ENCODE measurements at places on chromosomes 3 and 15.
A peak's percentile ranks its signal among the peaks of the same experiment; 100 is the strongest.

DNA sequence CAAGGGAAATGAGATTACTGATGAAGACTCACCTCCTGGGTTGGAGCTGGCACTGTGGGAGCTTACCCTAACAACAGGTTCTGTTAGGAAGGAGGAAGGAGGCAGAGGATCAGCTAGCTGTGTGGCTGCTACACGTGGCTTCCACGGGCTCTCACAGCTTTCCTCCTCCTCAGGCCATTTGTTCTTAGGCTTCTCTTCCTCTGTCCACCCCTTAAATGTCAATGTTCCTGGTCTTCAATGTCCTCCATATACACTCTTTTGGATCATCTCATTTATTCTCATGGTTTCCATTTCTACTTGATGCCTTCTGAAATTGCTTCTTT, 5.0 kb downstream of the PIGZ start:
- no peak for DNase-seq

- DNase-seq, result no peak
Measured at GRCh38 chr3:33173103-33173502, 45.5 kb downstream of the SUSD5 start.

DNA sequence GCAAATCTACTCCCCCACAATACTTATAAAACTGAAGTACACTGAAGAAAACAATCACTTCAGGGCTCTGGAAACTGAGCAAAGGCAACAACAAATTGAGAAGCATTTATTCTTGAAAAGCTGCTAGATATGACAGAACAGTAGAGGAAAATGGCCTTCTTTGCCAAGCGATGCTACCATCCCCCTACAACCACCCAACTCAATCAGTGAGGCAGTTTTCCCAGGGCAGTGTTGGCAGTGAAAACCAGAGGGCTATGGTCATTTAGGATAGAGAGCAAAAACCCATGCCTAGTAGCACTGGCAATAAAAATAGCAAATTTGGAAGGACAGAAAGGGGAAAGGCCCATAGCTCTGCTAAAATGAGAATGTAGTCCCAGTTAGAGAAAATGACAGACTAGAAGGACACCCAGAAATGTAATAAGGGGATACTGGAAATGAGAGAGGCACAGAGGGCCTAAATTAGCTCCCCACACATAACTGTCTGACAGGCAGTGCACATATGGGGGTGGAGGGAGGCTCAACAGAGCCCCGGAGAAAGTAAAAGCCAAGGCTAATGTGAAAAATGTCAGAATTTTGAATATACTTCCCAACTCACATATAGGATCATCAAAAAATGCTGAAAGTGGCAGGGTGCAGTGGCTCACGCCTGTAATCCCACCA, 143.5 kb downstream of the GSK3B start:
- no peak for DNase-seq

DNA sequence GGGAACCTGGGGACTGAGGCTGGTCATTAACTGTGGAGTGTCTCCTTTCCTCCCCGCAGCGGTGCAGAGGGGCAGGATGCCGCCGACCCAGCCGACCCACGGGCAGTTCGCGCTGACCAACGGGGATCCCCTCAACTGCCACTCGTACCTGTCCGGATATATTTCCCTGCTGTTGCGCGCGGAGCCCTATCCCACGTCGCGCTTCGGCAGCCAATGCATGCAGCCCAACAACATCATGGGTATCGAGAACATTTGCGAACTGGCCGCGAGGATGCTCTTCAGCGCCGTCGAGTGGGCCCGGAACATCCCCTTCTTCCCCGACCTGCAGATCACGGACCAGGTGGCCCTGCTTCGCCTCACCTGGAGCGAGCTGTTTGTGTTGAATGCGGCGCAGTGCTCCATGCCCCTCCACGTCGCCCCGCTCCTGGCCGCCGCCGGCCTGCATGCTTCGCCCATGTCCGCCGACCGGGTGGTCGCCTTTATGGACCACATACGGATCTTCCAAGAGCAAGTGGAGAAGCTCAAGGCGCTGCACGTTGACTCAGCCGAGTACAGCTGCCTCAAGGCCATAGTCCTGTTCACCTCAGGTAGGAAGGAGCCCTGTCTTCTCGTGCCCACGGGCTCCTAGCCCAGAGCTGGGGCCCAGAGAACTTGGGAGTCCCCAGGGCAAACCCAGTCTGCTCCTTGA, 3.7 kb downstream of the NR2F2 start:
- DNase-seq, result no peak

DNA sequence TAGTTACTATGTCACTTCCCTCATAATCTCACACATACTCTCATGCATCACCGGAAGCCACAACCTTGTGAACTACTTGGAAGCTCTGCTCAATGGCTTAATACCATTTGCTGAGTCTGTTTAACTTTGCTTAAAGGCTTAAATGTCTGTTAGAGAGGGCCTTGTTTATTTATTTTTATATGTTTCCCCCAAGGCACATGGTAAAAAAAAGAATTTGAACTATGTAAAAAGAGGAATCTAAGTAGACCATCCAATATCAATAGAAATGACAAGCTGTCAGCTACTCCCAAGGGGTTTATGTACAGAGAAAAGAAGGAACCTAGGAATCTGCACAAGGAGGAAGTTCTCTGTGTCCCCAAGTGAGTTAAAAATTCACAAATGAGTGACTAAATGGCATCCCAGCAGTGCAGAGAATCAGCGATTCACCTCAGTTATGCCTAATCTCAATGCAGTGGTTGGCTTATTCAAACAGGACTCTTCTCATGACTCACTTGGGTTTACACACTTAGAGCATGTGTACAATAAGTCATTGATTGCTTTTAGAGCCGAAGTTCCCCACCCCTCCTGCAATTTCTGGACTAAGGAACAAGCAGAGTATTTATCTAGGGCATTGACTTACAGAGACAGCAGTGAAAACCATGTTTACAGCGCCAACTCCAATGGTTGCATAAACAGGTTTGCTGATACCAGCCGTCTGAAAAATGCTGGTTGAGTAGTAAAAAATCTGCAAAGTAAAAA, 24.4 kb downstream of the SLC2A2 start:
- no peak for DNase-seq

GRCh38 chr15:57541805-57542504, 49.7 kb upstream of the MYZAP start:
- peak; percentile 47 for DNase-seq

GRCh38 chr3:67655364-67656121, 1.1 kb upstream of the SUCLG2 start:
- no peak for DNase-seq

- no peak for DNase-seq
Measured at GRCh38 chr3:193673845-193674244, 80.8 kb downstream of the OPA1 start.

DNA sequence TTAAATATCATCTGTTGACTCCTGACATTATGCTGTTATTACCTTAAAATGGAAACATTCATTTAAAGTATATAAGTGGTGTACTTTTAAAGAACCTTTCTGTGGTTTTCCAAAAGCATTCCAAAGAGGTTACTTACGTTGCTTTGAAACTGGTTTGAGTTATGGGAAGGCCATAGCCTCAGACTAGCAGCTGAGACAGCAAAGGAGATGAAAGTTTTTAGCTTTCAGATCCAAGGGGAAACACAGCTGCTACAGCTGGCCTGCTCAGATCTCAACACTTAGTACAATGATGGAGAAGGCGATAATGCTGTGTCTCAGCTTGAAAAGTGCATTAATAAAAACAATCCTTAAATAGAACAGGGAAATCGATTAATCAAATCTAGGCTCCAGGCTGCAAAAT, 921.1 kb downstream of the ROBO1 start:
- DNase-seq, result no peak

- no peak for DNase-seq
Measured at GRCh38 chr3:60641354-60641753, 609.9 kb downstream of the FHIT start.

GRCh38 chr3:59235634-59236012, 185.8 kb upstream of the CFAP20DC start:
- no peak for DNase-seq

GRCh38 chr3:191848818-191849217, 387.9 kb downstream of the PYDC2 start:
- no peak for DNase-seq

- no peak for DNase-seq
Measured at GRCh38 chr3:57986261-57986660, 22.0 kb upstream of the FLNB start.

DNA sequence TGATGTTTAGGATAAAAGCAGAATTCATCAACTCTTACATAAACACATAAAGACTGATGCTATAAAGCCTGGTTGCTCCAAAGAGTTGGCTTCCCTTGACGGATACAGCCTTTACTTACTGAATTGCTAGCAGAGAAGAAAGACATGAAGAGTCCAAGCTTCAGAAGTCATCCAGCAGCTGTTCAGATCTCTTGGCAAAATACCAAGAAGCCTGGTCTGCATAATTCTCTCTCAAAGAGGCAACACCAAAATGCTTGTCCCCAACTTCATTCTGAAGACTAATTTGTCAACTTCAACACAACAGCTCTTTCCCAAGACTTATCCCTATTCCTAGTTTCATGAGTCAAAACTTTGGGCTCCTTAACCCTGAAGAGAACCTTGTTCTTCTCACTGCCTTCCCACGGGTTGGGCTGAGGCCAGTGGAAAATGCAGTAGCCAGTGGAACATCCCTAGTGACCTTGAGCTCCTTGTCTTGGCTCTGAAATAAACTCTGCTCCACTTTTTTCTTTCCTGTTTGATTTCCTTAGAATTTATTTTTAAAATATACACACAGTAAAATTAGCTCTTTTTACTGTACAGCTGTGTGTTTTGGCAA, 119.2 kb upstream of the THBS1 start:
- no peak for DNase-seq

- no peak for DNase-seq
Measured at GRCh38 chr15:53312707-53313106, 446.8 kb downstream of the WDR72 start.

DNA sequence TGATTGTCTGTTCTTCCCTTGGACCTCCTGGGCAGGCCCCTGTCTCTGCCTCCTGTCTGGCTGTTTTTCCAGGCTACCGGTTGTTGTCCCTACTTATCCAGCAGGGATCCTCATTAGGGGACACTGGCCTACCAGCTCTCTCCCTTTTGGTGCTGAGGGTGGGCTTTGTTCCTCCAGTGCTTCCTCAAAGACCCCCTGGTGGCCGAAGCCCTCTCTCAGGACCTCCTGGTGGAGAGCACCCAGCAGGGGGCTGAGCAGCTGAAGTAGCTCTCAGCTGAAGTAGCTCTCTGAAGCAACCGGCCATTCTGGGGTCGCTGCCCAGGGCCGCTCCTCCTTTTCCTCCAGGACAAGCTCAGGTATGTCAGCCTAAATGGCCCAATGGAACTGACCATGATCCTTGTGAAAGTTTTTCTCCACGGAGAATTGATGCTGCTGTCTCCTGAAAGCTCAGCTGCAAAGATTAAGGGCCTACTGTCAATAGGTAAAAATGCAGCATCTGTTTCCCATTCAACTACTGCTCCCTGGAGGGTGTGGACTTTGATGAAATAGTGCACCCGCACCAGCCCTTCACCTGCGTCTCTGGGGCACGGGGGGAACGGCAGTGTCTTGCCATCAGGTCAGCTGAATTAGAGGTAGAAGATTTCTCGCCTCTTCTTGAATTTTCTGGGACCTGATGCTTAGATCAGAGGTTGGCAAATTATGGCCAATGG, 27.6 kb downstream of the ARNT2 start:
- no peak for DNase-seq

- DNase-seq, result no peak
Measured at GRCh38 chr3:96267577-96267976, 546.8 kb upstream of the EPHA6 start.

DNA sequence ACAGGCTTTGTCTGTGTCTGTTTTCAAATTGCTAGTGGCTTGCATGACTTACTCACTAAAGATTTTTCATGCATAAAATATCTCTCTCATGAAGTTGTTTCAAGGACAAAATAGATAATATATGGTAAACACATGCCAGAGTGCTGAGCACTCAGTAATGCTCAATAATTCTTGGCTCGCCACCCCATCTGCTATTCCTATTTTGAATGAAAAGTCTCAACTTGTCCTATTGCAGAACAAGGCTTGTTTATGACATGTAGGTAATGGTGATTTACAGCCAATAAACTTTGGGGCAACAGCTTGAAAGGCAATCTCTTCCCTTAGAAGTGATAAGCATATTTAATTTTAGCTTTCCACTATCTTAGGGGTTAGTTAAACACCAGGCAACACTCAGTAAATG, 789.0 kb upstream of the ROBO1 start:
- no peak for DNase-seq

DNA sequence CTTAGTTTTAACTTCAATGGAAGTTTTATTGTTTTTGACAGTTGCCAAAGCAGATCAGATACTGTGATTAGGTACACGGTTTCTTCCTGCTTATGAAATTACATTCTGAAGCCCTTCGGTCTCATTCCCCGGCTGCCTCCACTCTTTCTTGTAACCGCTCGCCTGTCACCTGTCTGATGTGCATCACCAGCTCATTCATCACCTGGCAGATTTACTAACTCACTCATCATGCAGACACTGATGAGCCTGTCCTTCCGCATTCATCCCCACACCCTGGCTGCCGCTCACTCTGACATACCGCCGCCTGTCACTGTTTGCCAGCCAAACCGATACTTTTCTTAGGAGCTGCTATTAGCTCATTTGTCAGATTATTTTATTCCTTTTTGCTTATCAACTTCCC, 82.8 kb upstream of the NSMCE3 start:
- DNase-seq, result no peak

- DNase-seq, result no peak
Measured at GRCh38 chr3:67228136-67228535, 230.0 kb downstream of the KBTBD8 start.

DNA sequence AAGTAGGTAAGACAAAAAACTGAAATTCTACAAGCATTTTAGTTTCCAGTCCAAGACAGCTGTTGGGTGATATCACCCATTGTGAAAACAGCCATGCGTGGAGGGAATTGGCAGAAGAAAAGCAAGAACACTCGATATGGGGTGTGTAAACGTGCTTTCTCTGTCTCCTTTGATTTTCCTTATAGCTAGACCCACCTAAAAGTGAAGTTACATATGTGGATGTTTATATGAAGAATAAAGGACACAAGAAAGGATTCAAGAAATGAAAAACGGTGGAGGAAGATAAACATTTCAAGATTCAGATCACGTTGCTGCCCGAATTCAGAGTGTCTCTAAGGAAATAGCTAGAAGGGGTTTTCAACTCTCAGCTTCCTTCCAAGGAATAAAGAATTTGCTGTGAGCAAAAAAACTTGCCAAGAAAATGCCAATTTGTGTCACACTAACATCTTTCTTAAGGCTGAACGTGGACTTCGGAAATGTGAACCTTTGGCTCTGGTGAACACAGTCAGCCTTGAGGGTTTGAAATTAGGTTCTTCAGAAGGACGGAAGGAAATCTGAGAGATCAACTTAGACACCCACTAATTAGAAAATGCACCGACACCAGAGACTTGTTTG, 269.0 kb upstream of the ADAMTS9 start:
- DNase-seq, result no peak

- DNase-seq, result no peak
Measured at GRCh38 chr3:197465996-197466549, 89.7 kb downstream of the BDH1 start.

- DNase-seq, result peak; percentile 19
Measured at GRCh38 chr15:63381301-63382204, at the start of gene CA12. Gene CA12 (minus strand): TSS chr15:63381846. CDS start chr15:63381720, 126 bp downstream.

DNA sequence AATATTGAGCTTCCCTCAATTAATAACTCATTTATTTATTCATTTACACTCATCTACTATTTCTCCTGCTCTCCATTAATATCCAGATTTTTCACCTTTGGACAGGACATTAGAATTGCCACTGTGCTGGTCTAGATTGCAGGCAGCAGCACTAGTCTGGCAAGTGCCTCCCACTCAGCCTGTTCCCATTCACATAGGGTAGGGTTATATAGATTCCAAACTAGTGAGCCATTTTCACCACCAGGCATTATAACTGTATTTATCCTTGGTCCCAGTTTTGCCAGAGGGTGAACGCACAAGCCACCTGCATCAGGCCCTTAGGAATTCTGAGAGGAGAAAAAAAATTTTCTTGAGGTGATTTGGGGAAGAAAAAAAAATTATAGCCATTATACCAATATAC, 44.5 kb downstream of the ANAPC13 start:
- no peak for DNase-seq
